Left kidney (tissue), 8 donors: ENCODE measurements at places on chromosomes 5 and 9. TPM values are rescaled to one million over a fixed set of nuclear protein-coding genes. Genes with fewer than 3 reads are reported as not detected.

DNA sequence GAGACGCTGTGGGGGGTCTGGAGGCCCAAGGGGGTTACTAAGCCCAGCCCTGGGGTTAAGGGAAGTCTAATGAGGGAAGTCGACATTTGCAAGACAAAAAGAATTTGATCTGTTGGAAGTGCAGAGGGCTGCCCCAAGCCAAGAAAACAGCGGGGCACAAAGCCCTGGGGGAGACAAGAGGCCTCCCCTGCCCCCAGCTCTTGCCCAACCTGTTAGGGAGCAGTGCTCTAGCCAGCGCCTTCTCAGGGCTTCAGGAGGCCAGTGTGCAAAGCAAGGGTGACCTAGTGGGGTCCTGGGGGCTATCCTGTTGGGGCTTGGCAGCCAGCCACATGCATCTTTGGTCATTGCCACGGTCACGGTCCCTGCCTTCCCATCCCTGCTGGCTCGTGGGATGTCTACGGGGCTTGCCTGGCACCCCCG, 25.2 kb downstream of the GFI1B start:
- no peak for DNase-seq

UBE2R2 gene
- polyA plus RNA-seq: 66.2 TPM

- DNase-seq: peak; percentile 53
Measured at GRCh38 chr5:130720355-130720754, 444.7 kb downstream of the HINT1 start.

- no peak for DNase-seq
Measured at GRCh38 chr9:126450668-126451205, 124.1 kb downstream of the MVB12B start.

DNA sequence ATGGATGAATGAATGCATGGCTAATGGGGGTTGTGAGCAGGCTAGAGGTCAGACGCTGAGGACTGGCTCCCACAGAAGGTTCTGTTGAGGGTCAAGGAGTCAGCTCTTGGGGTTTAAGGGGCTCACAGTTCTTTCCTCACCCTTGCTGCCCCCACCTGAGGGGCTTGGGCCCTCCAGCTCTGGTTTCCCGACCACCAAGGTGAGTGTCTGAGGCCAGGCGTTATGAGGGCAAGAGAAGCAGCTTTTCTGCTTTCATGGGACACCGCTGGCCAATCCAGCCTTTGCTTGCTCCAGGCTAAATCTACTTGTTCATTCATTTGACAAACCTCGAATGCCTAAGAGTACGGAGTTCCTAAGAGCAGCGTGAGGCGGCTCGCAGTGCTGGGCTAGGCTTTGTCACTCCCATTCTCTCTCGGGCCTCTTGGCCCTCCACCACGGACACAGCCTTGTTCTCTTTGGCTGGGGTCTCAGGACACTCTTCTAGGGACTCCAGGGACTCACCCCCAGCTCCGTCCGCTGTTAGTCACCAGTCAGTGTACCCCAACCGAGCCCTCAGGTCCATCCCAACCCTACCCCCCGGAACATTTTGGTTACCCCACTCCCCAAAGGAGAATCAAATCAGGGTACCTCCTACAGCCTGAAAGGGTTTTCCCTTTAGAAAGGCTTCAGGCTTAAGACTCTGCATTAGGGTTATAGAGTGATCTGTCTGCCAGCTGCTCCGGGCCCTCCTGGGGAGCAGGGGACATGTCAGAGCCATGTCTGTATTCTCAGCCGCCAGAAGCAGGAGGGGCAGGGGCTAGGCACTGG, 210.1 kb upstream of the MVB12B start:
- DNase-seq: no peak

DNA sequence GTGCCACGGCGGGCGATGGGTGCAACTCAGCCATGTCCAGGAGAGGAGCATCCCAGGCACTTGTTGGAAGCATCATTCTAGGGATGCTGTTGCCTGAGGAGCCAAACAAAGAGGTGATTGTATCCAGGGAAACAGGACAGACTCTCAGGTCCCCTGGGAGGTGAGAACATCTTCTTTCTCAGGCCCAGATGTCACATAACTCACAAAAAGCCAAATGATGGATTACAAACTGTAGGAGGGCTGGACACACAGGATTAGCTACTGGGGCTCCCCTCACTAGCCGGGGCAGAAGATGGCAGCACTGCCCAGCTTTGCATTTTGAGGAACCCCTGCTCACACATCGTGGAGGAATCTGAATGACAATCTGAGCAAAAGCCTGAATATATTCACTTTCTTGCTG, 64.7 kb upstream of the NFIL3 start:
- DNase-seq: no peak

DNA sequence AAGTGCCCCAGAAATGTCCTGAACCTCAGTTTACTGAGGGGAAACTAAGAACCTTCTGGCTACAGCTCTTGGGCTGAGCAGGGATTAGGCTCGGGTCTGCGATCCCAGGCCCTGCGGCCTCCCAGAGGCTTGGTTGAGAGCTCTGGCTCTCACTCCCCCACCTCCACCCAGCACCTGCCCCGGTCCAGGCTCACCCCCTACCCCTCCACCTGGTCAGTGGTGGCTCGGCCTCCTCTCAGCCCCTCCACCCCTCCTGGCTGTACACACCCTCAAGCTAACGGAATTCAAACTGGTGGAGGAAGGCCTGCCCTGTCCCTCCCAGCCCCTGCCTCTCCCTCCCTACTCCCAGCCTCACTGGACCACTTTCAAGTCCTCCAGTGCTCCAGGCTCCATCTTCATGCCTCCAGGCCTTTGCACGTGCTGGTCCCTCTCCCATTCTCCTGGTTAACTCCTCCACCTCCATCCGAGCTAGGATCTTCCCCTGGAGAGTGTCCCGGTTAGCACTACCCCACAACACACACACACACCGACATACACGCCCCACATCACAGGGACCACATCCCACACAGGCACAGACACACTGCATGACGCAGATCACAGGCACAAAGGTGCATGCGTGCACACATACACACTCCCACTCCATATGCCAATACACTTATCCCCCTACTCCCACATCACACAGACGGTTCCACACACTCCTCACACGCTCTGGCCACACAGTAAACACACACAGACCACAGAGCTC, 130.9 kb downstream of the C9orf50 start:
- DNase-seq: no peak

DNA sequence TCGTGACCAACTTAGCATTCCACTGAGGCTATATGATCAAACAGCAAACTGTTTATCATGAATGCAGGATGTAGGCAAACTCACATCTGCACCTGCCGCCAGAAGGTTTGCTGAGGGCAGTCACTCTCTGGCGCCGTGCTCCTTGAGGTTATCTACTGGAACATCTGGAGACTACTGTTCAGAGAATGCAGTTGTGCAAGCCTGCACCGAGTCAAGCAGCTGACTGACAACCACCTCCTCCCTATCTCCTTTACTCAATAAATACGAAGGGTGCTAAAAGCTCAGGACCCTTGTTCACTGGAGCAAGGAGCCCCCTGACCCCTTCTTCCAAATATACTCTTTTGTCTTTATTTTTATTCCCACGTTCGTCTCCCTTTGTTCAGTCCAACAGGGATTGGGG, 27.1 kb downstream of the CCDC125 start:
- DNase-seq: no peak

DNA sequence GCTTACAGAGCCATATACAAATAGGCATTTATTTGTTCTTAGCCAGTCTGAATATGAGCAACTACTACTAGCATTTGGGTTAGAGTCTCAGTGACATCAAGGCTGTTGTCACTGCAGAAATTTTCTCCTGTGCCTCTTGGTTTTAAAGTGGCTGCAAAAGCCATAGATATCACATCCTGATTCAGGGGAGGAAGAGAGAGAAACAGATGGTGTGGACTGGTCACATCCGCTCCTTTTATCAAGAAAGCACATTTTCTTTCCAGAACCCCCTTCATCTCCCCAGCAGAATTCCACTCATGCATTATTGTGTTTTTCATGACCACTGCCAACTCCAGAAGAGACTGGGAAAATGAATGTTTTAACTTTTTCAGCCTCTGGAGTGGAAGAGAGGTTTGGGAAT, 69.8 kb downstream of the PTTG1 start:
- DNase-seq: no peak

DNA sequence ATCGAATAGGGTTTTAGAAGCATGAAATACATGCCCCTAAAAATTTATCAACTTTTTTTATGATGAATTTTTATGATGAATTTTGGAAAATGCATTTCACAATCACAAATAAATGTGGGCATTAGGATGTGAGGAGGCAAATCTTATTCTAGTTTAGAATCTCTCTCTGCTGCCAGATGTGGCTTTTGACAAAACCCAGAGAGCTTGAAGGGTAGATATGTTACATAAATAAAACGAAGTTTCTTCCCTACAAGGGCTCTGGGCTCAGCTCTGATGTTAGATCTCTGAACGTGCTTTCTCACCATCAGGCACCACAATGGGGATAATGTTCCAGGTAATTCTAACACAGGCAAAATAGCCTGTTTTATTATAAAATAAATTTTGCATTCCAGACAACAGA, 102.3 kb upstream of the ADAMTSL1 start:
- DNase-seq: no peak

- DNase-seq: no peak
Measured at GRCh38 chr5:4630031-4630430, 510.1 kb upstream of the ADAMTS16 start.

DNA sequence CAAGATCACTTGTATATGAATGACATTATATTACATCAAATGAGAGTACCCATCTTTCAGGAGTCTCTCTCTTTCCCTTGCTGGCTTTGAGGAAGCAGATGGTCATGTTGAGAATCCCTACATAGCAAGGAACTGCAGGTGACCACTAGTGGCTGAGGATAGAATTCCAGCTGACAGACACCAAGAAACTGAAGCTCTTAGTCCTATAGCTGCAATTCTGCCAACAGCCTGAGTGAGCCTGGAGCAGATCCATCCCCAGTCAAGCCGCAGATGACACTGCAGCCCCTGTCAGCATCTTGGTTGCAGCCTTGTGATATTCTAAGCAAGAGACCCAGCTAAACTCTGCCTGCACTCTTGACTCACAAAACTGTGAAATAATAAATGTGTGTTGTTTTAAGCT, 531.5 kb downstream of the CSNK1G3 start:
- DNase-seq: no peak

DNA sequence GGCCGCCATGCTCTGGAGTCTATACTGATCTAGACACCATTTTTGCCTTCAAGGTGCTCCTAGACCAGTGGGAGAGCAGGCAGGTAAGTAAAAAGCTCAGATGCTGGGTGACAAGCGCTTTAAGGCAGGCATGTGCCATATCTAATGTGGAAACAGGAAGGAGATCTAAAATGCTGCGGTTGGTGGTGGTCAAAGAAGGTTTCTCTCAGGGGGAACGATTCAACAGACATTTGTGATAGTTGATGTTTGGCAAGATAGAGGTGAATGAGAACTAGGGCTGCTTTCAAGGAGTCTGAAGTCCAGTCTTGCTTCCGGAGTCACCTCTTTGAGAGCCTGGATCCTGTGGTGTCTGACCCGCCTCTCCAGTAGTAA, 146.2 kb upstream of the KLF4 start:
- DNase-seq: no peak

GRCh38 chr9:137674307-137674975, 55.6 kb downstream of the EHMT1 start:
- no peak for DNase-seq

RNF183 gene
- 5.1 TPM for polyA plus RNA-seq

- DNase-seq: no peak
Measured at GRCh38 chr9:129281506-129282145, 103.6 kb upstream of the IER5L start.

PTGDS gene
- 61.3 TPM for polyA plus RNA-seq

DNA sequence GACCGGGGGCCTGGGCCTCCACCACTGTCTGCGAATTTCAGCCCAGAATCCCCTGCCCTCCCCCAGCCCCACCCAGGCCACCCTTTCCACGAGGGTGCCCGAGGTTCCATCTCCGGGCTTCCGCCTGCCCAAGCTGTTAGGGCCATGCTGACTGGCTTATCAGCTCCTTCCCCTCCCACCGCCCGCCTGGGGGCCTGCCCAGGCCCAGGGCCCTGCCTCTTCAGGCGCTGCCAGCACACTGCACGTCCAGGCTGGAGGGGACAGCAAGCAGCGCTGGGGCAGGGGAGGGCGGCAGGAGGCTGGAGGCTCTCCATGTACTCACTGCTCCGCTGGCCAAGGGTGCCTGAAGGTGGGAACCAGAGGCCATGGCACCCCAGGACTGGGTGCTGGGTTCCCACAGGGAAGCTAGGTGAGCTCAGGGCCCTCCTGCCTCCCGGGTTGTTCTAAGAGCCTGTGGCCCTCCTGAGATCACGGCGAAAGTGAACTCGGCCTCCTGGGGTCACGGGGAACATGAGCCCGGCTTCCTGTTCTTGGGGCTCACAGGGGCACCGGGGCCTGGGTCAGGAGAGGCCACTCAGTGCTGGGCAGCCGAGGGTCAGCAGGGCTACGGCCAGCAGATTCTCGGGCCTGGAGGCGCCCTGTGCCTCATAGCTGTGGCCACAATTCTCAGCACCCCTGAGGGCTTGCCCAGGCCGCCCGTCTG, 57.7 kb upstream of the EGFL7 start:
- no peak for DNase-seq

FAM221B gene
- polyA plus RNA-seq: 0.40 TPM

- DNase-seq: no peak
Measured at GRCh38 chr5:38753141-38753540, 92.7 kb upstream of the OSMR start.

MPDZ gene
- 61.0 TPM for polyA plus RNA-seq

- DNase-seq: no peak
Measured at GRCh38 chr9:136955943-136956335, 3.9 kb downstream of the LCN12 start.

DNA sequence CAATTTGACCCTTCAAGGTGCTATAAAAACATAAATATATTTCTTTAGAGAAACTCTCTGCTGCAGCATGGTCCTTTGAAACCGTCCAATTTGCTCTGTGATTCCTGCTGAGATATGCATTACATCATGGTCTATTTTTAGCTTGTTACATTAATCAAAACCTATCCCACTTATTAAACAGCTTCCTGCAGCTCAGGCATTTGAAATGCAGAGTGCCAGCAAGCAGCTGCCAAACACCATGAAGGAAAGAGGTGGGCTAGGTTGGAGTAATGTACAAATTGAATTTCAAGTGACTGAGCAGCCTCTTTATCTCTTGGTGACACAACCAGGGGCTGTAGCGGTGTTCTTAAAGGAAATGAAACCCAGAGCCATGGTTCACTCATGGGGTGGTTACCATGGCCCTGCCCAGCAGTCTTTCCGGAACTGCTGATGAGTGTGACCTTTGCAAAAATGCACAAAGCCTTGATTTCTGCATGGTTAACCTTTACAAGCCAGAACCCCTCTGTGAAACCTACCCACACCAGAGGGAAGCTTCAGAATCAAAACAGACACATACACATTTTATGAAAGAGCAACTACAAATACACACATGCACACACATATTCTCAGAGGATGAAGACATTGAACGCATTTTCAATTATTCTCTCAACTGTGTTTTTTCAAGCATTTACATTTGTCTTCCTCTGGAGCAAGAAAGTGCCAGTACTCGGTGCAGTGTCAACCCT, 155.8 kb upstream of the ZNF608 start:
- no peak for DNase-seq

DNA sequence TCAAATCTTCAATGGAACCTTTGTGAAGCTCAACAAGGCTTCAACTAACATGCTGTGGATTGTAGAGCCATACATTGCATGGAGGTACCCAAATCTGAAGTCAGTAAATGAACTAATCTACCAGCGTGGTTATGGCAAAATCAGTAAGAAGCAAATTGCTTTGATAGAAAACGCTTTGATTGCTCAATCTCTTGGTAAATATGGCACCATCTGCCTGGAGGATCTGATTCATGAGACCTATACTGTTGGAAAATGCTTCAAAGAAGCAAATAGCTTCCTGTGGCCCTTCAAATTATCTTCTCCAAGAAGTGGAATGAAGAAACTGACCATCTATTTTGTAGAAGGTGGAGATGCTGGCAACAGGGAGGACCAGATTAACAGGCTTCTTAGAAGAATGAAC, 54.7 kb upstream of the TTC39B start:
- no peak for DNase-seq

GRCh38 chr5:77437194-77437593, 54.9 kb downstream of the WDR41 start:
- peak; percentile 17 for DNase-seq
